ENCODE measurements at places on chromosomes 1 and 21.

DNA sequence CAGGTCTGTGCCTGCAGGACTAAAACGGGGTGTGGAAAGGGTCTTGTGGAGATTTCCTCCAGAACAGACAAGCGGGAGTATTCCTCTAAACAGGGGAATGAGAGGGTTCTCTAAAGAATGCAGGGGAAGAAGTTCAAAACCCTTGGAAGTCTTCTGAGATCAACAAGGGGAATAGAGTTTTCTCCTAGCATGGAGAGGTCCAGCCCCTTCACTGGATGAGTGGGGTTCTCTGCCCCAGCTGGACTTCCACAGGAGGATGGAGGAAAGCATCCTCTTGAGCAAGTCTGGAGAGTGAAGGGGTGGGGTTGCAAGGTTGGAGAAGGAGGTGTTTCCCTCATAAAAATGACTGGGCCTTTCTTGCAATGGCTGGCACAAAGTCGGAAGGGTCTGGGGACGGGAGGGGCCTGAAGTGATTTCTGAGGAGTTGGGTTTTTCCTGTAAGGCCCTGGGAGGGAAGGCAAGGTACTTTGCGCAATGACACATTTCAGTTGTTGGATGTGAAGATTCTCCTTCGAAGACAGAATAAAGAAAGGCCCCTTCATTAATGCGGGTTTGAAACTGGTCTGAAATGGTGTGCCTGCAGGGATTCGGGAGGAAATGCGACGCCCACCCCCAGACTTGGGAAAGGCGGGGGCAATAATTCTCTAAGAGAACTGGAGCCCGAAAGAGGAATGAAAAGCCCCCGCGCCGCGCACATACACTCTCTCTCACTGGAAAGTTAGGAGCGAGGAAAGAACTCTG lies 884 bp downstream of the SPATA6 start:
- DNase-seq: no peak

GRCh38 chr1:99956755-99957154 lies 13.0 kb upstream of the SLC35A3 start:
- DNase-seq: no peak

GRCh38 chr1:65538086-65538485 lies 117.6 kb downstream of the LEPR start:
- no peak for DNase-seq

- no peak for DNase-seq
These were observed 61.5 kb downstream of the KIF1B start for GRCh38 chr1:10271869-10272268.

- DNase-seq: no peak
These were observed 105.7 kb upstream of the VAV3 start for GRCh38 chr1:108070662-108071061.

DNA sequence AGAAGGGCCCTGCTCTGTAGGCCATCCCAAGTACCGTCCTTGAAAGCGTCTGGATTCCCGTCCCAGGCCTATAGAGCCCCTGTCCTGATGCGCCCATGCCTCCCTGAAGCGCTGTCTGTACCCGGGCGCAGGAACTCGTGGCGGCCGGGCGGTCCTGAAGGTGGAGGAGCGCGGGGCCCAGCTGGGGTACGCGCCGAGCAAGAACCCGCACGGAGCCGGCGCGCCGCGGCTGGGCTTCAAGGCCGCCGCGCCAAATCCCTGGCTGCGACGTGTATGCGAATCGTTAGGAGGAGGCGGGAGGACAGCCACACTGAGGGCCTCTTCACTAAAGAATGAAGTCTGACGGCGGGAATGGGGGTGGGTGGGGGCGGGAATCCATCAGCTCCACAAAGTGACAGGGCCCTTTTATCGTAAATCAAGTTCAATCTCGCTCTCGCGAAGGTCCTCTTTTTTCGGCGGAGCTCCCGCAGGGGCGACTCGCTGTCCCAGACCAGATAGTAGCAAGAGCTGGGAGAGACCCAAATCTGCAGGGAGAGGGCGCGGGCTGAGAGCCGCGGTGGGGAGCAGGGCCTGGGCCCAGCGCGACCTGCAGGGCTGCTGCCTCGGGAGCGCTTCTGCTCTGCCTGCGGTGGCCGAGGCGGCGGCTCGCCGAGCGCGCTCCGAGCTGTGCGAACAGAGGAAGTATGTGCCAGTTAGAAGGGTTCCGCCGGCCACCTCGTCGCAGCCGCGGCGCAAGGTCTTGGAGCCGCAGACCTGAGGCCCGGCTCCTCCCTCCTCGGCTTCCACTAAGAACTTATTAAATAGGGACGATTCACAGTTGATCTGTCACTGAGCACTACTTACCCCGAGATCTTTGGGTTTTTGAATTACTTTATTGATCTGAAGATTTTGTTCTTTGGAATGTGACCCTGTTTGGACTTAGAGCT lies 10.4 kb downstream of the BARHL2 start:
- DNase-seq: no peak

- DNase-seq: no peak
These were observed 178.8 kb downstream of the NRIP1 start for GRCh38 chr21:14886001-14886400.

DNA sequence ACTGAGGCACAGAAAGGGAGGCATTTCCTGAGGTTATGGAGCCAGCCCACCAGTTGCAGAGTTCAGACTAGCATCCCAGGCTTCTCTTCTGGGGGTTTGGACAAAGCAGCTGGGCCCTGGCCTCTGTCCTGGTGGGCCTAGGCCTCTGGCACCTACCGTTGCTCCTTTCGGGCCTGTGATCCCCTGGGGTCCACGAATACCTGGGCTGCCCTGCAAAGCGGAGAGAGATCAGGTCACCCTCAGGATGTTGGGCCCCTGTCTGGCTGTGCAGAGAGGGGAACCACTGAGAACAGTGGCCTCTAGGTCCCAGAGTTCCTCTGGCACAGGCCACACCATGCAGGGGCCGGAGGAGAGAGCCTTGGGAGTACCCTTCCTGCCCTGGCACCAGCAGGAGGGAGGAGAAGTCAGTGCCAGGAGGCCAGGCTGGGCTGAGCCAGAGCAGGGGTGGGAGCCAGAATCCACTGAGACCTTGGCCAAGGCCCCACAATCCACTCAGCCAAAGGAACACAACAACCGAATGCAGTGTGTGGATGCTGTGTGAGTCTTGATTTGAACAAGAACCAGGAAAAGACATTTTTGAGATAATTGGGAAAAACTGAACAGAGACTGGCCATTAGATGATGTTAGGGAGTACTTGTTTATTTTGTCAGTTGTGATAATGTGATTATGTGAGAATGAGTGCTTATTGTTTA lies 8.9 kb downstream of the COL9A2 start:
- DNase-seq: no peak

DNA sequence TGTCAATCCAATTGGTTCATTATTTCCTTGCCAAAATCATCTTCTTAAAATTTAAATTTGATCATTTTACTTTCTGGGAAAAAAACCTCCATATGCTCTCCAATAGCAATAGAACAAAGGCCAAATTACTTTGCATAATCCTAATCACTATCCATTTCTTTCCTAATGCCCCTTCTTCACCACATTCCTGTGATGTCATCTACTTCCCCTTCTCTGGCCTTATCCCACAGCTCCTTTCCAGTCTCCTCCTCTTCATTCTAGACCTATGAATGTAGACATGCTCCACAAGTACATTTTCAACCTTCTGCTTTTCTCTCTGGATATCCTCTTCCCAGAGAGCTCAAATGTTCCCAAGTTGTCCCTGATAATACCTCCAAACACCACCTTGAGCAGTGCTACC lies 216.6 kb downstream of the MRPL39 start:
- no peak for DNase-seq

- DNase-seq: no peak
These were observed 4.0 kb downstream of the PRELP start for GRCh38 chr1:203479646-203480045.

GRCh38 chr1:183645531-183645930 lies 7.6 kb downstream of the APOBEC4 start:
- DNase-seq: no peak

DNA sequence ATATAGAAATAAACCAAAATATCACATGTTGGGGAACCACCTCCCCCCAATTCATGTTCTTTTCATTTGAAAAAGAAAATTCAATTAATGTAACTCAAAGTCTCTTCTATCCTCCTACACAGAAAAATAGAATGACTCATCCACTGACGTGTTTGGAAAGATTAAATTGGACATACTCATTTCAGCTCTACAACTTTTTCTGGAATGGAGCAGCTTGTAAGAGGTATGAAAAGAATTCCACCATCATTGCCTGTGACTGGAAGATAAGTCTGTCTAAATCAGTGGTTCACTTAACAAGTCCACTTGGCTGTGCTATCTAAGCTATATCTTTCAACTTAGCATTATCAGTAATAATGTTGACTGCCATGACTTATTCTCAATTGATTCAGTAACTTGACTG lies 702.3 kb downstream of the BRINP3 start:
- no peak for DNase-seq

DNA sequence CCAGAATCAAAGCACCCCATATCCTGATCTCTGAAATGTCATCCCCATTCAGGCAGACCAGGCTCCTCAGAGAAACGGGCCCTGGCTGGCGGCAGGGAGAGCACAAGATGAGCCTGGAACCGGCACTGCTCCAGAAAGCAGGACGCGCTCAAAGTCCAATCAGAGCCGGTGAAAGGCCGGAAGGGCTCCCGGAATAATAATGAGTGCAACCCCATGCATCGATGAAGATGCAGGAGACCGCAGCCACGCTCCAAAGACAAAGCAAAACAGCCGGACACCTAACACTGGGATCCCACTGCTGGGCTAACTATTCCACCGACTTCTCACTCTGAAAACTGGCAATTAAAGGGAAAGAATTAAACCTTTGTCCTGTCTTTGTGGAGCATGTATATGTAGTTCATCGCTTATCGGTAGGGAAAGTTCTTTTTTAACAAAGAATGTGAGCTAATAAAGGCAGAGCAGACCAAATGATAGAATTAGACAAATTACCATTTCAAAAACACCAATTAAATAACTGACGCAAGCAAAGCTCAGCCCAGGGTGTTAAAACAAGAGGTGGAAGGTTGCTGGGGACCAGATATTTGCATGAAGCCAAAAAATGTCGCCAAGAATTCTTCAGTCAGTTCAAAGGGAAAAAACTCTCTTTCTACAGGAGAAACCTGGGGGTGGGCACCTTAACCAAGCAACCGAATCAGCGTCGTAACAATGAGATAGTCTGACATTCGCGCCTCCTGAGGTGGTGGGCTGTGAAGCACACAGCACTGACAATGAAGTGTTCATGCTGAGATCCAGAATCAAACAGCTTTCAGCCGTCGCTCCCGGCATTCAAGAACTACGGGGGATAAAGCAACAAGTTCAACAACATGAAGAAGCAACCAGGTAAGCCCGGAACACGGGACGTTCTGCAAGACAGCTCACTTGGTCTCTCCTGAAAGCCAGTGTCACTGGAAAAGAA lies 95.2 kb downstream of the NPHP4 start:
- no peak for DNase-seq

DNA sequence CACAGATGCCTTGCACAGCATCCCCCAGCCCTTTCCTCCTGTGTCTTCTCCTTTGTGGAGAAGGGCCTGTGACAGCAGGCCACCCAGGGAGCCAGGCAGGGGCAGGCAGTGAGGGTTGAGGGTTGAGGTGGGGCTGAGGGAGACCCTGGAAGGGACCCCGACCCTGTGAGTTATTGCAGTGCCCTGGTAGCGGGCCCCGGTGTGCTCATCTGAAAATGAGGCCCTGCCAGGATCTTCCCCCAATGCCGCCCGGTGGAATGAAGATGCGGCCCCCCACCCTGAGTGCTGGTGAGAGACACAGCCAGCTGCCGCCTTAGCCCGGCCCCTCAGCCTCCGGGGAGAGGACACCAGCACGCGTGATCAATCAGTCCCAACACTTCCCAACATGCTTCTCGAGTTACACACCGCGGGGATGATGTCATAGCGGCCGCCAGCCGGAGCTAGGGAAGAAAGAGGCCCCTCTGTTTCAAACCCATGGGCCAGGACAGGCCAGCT lies 36.2 kb upstream of the ACTRT2 start:
- peak; percentile 51 for DNase-seq

- no peak for DNase-seq
These were observed 43.9 kb upstream of the CNN3 start for GRCh38 chr1:94970783-94971182.

DNA sequence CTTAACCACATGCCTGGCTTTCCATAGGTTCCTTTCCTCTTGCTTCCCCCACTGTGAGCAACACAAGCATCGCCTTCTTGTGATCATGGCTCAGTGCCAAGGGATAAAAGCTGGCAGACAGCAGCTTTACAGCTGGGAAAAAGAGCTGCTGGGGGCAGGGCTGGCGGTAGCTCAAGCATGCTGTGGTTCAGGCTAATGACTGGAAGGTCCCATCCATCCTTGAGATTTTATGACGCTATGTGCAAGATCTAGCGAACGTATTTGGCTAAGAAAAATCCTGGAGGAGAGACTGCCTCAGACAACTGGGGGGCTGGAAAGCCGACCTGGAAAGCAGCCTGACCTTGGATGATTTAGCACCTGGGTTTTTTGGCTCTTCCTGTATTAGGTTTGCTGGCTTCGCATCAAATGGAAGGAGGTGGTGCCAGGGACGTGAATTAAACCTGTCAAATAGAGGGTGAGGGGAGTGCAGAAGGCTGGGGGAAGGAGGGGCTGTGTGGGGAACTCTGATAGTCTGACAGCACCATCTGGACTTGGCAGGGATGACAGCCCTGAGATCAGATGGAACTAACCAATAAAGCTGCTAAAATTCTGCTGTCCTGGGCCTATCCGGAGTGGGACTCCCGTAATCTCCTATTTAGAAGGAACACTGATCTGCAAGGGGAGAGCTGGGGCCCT lies 34.8 kb downstream of the ZMYND12 start:
- peak; percentile 79 for DNase-seq

GRCh38 chr1:7229696-7230631 lies 444.7 kb downstream of the CAMTA1 start:
- DNase-seq: no peak

- no peak for DNase-seq
These were observed 26.8 kb downstream of the TMEM201 start for GRCh38 chr1:9615316-9616063.

GRCh38 chr1:115764541-115764940 lies 4.0 kb downstream of the CASQ2 start:
- DNase-seq: no peak

DNA sequence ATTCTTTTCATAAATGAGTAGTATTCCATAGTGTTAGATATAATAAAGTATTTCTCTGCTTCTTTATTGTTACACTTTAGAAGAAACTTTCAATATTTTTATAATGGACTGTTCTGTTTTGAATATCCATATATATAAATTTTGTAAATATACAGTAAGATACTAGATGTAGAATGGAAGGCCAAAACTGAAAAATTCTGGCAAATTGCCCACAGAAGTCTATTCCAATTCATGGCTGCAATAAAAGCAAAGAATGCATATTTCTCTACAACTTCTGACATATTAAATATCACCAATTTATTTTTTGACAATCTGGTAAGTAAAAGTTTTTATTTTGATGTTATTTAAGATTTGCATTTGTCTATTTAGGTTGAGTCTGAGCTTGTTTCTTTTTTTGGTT lies 532.5 kb downstream of the NCAM2 start:
- no peak for DNase-seq

GRCh38 chr21:37226041-37226920 lies 40.9 kb downstream of the VPS26C start:
- DNase-seq: no peak

DNA sequence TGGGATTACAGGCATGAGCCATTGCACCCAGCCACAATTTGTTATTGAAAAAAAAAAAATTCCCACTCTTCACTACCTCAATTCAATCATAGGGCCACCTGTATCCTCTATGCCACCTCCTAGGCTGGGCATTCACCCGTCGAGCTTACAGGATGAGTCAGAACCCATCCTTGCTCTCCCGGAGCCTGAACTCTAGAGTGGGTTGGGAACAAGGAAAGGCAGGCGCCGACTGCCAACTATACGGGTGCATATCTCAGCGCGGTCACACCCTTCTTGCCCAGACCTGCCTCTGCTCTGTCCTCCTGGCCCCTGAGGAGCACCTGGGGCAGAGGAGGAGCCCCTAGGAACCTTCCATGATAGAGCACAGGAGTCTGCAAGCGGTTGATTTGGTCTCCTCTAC lies 21.4 kb upstream of the LBR start:
- DNase-seq: no peak

- no peak for DNase-seq
These were observed 7.4 kb upstream of the S100A10 start for GRCh38 chr1:152000964-152001630.

Data from left renal cortex interstitium (tissue), 4 donors.